ENCODE measurements at places on chromosomes 12 and 14.

GRCh38 chr14:75432411-75432810, 4.6 kb downstream of the JDP2 start:
- DNase-seq: no peak

GRCh38 chr12:20268771-20269170, 99.6 kb upstream of the PDE3A start:
- DNase-seq: no peak

DNA sequence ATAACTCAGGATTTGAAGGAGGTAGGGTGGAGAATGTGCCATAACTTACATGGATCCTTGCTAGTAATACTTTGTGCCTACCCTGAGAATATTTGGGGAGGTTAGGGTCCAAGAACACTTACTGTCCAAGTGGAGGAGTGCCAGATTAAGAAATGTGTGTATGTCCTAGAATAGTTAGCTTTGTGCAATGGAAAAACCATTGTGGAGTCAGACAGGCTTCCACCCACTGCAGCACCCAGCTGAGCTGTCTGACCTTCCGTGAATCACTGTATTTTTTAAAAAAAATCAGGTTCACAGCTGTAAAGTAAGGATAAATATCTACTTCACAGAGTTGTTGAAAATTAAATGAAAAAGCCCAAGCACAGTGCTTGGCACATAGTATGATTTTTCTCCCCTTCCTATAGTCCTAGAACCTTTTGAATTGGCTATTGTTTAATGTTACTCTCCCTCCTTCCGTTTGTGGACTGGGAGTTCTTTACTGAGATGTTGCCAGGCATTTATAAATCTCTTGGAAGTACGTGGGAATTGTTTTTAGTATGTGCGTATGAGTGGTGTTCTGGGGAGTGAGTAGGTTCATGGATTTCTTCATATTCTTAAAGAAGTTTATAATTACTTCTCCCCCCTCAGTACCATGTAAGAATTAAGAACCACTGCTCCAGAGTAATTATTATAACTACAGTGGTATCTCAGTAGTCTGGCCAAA, 9.2 kb downstream of the RAB21 start:
- DNase-seq: no peak

DNA sequence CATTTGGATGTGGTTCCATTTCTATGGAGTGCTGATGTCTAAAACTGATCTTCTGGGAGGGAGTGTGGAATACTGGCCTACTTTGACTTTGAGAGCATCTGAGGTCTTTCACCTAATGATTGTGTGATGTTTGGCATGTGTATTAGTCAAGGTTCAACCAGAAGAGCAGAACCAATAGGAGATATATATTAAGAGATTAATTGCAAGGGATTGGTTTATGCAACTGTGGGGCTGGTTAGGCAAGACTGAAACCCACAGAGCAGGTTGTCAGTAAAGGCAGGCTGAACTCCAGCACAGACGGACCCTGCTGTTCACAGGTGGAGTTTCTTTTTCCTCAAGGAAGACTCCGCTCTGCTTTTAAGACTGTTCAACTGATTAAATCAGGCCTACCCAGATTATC, 11.6 kb downstream of the BMAL2 start:
- DNase-seq: no peak

GRCh38 chr14:55977392-55978150, 140.6 kb upstream of the PELI2 start:
- DNase-seq: no peak

DNA sequence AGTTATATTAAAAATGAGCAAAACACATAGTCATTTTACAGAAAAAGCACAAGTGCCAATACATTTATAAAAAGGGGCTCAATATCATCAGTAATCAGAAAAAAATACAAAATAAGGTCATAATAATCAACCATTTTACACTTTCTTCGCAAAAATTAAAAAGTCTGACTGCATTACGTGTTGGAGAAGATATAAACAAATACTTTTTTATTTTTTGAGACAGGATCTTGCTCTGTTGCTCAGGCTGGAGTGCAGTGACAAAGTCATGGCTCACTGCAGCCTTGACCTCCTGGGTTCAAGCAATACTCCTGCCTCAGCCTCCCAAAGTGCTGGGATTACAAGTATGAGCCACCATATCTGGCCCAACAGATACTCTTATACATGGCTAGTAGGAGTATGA, 181.5 kb upstream of the DIO3 start:
- no peak for DNase-seq

GRCh38 chr14:22178333-22178839, 410.6 kb downstream of the DAD1 start:
- no peak for DNase-seq

DNA sequence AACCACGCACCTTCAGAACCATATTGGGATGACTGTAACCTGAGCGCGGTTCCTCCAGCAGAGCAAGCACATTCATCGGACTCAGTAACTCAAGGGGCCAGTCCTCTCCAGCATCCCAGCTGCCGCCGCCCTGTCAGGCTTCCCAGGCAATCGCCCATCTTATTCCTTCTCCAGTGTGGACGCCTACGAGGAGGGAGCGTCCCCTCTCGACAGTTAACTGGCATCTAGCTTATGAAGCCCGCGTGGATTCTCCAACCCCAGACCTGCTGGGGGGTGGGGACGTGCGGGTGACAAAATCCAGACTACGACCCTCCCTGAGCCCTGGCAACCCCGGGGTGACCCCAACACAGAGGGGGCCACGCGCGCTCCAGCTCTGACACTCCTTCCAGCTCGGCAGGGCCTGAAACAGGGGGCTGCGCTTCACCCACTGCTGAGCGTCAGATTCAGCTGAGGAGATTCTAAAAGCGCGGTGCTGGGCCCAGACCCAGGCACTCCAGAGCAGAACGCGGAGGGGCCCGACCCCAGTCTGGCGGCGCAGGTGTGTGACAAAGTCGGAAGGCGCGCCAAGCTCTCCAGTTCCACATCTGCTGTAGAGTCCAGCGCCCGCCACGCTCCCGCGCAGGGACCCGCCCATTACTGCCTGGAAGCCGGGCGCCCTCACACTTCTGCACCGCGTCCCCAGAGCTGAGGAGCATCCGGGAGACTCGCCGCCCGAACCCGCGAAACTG, 43.9 kb upstream of the ESR2 start:
- DNase-seq: peak; percentile 66

- no peak for DNase-seq
These were observed 100.8 kb downstream of the PPM1A start for GRCh38 chr14:60349663-60350365.

DNA sequence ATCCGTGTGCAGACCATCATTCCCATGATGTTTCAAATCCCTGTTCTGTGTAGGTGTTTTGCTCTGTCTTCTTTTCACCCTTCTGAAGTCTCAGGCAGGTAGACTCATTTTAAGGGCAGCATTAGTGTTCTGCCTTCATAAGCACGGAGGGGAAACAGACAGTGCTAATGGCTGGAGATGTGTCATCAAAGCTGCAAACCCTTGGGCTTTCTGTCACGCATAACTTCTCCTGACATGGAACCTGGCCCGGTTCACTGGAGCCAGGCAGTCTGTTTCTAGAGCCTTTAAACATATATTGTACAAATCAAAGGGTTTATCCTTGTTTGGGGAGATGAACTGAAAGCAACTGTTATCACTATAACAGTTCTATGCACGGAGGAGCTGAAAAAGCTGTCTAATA, 141.4 kb downstream of the TMEM132D start:
- no peak for DNase-seq

DNA sequence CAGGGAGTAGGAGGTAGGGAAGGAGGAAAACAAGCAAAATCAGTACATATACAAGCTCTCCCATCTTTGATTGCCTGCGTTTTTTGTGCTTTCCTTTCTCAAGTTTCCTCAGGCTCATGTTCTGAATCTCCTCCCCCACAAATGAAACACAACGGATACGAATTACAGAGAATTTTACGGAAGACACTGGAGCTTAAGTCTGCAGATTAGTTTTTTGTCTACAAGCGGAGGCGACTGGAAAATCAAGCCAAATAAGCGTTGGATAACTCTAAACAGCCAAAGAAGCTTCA, 612 bp downstream of the WBP11 start:
- no peak for DNase-seq

DNA sequence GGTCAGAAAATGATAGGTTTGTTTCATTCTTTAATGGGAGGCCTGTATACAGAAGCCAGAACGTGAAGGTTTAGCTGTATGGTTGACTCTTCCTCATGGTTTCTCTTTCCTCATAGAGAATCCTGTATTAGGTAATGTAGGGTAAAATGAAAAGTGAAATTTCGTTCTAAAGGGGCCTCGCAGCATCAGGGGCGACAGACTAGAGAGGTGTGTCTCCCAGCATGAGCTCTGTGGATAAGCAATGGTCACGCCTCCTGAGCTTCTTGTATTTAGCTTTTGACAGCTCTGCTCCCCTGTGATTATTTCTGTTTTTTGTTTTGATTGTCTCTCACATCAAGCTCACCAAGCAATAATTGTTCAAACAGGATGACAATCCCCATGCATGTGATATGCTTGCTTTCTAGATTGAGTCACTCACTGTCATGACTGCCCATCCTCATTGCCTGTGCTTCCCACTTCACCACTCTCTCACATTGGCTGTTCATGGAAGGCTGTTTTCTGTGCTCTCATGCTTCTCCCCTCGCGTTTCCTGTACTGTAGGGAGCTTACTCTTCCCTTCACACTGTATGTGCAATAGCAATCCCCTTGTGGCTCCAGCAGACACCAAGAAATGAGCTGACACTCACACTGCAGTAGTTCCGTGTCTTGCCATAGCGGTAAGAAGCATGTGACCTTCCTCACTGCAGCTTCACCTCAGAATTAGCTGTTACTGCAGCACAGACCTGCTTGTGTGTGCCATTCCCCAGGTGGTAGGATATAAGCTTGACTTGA, 44.0 kb downstream of the RAD52 start:
- DNase-seq: no peak

DNA sequence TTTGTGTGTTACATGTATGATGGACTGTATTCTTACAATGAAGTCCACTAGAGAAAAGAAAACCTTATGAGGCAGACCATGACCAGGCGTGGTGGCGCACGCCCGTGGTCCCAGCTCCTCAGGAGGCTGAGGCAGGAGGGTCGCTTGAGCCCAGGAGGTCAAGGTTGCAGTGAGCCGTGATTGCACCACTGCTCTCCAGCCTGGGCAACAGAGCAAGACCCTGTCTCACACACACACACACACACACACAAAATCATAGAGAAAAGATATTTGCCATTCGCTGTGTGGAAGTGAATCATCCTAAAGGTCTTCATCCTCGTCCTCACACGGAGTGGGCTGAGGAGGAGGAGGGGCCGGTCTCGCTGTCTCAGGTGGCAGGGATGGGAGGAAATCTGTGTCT, 32.3 kb downstream of the LRCOL1 start:
- no peak for DNase-seq

GRCh38 chr12:130468186-130468585, 130.5 kb downstream of the PIWIL1 start:
- no peak for DNase-seq

DNA sequence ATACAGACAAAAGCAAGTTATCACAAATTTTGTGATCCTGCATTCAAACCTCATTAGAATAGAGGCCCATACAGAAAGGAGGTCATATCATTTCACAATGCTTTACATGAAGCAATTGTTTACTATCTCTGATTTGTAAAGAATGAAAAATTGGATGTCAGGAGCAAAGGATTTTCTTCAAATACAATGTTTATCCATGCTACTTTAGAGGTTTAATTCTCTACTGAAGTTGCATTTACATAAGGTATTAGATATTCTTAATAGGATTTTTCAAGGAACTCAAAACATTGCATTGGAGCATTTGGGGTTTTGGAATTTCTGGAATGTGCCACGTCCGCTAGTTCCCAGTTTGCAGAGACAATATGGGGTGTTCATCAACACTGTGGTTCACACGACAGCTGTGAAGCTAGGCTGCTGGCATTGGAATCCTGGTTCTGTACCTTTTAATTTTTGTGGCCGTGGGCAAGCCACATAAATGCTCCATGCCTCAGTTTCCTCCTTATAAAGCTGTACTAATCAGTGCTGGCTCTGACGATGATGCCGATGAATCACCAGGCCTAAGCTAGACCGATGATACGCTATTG, 174.8 kb downstream of the APAF1 start:
- no peak for DNase-seq

- no peak for DNase-seq
These were observed 7.6 kb downstream of the SLC7A8 start for GRCh38 chr14:23175823-23176222.

DNA sequence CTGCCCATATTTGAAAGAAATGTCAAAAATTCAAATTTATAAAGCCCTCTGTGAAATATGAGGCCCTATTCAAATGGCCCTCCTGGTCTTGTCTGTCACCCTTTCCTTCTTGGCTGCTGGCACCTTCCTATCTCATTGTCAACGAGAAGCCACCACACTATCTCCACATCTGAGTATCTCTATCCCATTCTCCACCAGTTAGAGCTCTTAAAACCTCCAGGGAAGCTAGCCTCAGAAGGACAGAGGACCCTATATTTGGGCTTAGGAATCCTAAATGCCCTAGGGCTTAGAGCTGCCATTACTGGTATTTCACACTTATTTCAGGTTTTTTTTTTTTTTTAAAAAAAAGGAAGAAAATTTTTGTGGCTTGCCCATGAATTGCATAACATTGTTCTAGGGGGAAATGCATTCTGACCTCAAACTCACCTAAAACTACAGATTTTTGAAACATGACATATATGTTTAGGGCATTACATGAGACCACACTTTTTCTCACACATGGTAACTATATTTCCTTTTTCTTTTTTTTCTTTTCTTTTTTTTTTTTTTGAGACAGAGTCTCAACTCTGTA, 25.0 kb downstream of the SLC25A21 start:
- no peak for DNase-seq

DNA sequence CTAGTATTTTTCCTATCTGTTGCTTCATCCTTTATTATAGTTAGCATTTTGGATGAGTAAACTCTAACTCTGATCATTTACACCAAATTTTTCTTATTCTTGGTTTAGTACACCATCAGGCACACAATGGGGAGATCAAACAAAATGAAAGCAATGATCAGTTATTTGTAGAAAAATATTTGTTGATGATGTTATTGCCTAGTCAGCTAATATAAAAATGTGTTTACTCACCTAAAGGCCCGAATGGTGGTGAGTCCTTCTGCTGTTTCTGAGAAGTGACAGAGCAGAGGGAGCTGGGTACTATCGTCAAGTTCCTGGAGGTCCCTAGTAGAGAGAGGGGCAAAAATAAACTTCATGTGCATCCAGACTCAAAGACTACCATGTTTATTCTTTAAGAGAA, 63.3 kb upstream of the KCNJ8 start:
- no peak for DNase-seq

GRCh38 chr12:93922583-93923006, 225.8 kb upstream of the PLXNC1 start:
- no peak for DNase-seq
